ENCODE measurements at places on chromosomes 4 and X.

GRCh38 chrX:66544181-66544580 is 94.7 kb downstream of the EDA2R start:
- no peak for DNase-seq

GRCh38 chrX:153184787-153185186 is 5.7 kb downstream of the MAGEA1 start:
- DNase-seq, result no peak

GRCh38 chr4:41881981-41882624 is 53.1 kb upstream of the TMEM33 start:
- no peak for DNase-seq

DNA sequence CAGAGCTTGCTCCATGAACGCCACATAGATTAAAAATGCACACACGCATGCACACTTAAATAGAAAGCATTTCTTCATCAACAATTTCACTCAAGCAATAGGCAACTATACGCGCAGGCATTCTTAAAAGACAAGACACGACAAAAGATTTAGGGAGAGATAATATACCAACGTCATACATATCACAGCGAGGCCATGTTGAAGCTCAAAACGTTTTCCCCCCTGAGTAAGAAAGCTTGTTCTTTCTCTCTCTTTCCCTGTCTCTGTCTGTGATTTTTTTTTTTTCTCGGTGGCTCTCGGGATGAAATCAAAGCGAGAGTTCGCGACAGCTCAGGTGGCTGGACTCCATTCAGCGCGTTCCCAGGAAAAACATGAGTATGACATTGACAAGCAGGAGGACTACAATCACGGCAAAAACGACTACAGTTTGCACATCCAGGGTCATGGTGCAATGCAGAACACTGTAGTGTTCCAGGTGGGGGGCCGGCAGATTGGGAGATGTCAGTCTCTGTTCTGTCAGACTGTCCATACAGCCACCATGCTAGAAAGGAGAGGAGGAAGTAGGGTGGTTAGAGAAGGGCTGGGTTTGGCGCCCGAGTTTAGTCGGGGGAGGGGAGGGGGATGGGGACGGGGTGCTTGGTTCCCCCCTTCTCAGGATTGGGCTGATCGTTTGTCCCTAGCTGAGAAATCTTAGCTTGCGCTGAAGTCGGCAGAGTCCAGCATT is 30.7 kb downstream of the ARHGEF9 start:
- no peak for DNase-seq

DNA sequence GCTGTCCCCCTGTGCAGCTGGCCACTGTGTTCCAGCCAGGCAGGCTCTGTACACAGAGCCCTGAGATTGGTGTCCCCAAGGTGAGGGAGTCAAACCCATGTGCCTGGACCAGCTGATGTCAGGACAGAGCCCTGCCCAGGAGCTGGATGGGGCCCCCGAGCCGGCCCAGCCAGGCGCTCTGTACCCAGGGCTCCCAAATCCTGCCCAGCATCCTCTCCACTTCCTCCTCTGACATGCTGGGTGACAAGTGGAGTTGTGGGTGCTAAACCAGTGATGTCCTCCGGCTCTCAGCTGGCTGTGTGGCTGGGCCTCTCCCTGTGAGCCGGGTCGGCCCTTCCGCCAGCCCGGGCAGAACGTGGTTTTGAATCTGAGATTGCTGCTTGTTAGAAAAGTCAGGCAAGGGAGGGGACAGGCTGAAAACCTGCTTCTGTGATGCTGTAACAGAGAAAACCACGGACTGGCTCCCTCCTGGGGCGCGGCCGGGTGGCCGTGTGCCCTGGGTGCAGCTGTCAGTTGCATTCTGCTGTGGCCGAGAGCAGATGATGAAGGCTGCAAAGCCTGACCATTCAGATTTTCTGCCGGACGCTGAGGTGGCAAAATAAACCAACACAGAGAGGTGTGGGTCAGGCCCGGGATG is 7.9 kb upstream of the CPLX1 start:
- no peak for DNase-seq

GRCh38 chrX:129800186-129800585 is 20.4 kb downstream of the SASH3 start:
- no peak for DNase-seq

DNA sequence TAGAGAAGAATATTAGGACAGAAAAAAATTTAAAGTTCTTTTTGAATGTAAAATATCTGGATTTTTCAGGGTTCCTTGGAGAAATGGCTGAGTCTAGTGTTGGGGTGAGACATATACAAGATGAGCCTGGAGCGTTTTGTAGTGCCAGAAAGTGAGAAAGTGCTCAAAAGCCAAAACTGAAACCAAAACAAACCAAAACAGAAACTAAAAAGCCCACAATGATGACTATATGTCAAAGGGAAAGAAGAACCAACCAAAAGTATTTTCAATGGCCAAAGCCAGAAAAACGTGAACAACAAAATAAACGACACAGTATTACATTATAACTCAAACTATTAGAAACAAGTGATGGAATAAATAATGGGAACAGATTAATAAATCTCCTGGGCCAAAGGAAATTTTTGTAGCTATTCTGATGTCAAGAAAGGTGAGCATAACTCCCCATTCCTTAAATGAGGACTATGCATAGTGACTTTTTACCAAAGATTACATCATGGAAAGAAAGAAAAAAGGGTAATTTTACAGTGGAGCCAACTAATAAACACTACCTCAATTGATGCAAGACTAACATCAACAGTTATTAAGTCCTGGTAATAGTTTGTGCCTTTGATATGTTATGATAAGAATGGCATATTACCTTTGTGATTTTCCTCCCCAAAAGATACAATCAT is 1137.6 kb downstream of the C4orf33 start:
- peak; percentile 7 for DNase-seq

DNA sequence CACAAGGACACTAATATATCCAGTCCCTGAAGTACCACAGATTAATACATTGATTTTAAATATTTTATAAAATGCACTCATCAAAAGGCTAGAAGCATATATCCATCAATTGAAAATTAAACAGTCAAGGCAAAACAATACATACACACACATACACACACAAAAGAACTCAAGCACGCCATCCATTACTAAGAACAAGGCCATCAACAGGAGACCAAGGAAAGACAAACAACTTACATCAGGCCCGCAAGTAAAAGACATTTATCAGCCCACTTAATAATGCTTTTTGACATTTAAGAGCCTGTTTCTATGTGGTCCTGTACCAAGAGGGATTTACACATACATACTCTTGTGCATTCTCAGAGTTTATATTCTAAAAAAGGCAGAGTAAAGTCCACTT is 50.0 kb upstream of the ZNF827 start:
- no peak for DNase-seq

- no peak for DNase-seq
These were observed 182.9 kb downstream of the CFAP47 start for GRCh38 chrX:36102425-36102824.

- DNase-seq, result no peak
These were observed 860 bp upstream of the RPS6KA3 start for GRCh38 chrX:20267607-20267930.

DNA sequence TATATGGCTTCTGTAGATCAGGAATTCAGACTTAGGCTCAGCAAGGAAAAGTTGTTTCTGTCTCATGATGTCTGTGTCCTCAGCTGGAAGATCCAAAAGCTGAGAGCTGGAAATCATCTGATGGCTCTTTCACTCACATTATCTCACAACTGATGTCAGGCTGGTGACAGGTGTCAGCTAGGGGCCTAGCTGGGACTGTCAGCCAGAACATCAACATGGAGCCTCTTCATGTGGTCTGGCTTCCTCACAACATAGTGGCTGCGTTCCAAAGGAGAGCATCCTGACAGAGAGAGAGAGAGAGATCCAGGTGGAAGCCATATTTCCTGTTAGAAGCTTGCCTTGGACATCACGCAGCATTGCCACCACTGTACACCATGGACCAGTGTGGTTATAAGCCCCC is 10.6 kb upstream of the INTS6L start:
- DNase-seq, result no peak

GRCh38 chrX:73855546-73855945 is 292.5 kb downstream of the CHIC1 start:
- peak; percentile 57 for DNase-seq

DNA sequence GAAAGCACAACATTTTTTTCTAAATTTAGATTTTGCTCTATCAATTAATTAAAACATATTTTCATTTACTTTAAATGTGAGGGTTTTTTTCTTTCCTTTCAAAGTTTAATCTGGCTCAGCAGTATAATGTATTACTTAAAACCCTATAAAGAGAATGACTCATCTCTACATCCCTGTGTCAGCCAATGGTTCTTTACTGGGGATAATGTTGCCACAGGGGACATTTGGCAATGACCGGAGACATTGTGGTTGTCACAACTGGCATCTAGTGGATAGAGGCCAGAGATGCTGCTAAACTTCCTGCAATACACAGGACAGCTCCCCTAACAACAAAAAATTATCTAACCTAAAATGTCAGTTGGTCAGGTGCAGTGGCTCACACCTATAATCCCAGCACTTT is 53.8 kb downstream of the SYNPO2 start:
- DNase-seq, result peak; percentile 66

DNA sequence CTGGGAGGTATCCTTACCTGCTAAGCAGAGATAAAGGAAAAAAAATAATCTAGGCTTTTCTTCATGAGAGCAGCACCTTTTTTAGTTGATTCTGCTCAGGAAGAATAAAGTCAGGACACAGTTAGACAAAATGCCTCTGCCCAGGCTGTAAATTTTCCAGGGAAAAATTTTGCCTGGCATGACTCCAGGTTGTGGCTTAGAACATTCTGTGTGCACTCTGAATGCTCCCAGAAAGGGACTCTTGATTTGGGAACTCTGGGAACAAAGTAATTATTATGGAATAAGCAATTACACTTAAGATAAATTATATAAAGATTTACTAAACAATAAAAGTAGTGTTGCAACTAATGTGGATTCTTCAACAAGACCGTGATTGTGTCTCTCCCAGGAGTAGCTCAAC is 826.2 kb upstream of the TENM3 start:
- DNase-seq, result no peak

DNA sequence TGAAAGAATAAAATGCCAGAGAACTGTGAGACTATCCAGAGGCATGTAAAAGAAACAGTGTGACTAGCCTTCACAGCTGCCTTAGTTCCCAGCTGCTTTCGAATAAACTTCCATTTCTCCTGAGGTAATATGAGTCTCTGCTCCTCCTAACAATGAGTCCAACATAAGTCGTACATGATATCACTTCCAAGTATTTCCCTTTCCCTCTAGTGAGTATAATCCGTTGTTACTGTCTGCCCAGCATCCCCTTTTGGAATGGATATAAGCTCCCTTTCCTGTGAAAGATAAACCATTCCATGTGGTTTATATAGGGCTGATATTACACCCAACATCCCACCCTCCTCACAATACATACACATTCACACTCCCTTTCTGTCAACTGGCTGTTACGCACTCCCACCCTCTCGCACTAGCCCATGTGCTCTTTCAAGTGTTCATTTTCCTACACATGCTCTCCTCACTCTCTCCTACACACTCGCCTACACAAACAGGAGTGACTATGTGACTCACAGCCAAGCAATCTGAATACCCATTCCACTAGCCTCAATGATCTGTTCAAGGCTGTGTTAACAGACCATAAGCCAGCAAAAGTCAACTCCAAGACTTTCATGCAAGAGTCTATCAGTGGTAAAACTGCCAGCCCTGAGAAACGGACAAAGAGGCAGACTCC is 5.0 kb downstream of the NAF1 start:
- peak; percentile 82 for DNase-seq

DNA sequence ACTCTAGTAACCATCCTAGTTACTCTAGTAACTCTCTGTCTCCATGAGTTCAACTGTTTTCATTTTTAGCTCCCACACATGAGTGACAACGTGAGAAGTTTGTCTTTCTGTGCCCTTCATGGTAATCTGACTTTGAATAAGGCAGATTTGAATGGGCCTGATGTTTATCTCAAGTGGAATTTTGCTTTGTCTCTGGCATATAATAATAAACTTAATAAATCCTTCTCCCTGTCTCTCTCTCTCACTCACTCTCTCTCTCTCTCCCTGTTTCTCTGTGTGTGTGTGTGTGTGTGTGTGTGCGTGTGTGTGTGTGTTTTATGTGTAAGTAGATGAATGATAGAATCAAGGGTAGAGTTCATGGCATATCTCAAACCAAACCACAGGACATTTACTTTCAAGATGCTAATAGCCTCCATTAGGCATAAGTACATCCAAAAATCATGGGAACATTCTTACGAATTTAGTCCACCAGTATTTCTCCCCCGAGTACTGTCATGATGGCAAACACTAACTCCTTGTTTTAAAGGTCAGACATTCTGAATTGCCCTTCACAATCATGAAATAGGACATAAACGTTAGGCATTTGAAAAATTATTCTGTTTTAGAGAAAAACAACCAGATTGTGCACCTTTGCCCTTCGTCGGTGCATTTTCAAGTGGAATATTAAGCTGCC is 193.1 kb downstream of the SPATA18 start:
- no peak for DNase-seq

GRCh38 chr4:105971036-105971435 is 75.8 kb downstream of the NPNT start:
- DNase-seq, result no peak

DNA sequence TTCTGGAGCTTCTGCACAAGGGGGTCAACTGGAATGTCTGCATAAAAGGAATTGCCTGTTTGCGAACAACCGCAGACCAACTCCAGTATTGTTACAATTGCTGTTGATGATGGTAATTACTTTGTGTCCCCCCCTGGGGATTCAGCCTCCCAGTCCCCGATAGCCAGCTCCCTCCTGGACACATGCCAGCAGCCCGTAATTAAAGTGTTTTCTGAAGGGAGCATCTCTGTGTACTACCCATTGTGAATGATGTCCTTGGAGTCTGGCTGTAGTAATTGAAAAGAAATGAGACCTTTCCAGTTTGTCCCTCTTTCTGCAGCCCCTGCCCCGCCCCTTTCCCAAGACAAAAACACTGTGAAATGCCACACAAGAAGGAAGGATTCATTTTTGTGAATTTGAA is 377.1 kb upstream of the LCORL start:
- DNase-seq, result no peak

GRCh38 chr4:173171987-173172386 is 3.4 kb downstream of the GALNT7 start:
- DNase-seq, result no peak

GRCh38 chrX:154002215-154002719 is 17.4 kb downstream of the IRAK1 start:
- DNase-seq, result peak; percentile 74

DNA sequence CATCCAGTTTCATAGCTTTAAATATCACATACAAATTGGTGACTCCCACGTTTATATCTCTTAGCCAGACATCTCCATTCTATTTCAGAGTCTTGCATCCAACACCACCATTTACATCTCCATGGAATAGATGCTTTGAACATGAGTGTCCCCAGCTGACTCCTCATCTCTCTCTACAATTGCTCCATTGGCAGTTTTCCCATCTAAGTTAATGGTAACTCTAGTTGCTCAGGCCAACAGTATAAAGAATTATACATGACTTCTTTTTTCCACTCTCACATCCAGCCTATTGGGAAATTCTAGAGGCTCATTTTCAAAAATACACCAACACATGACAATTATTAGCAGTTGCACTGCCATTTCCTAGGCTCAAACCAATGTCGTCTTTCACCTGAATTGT is 388.2 kb downstream of the STIM2 start:
- no peak for DNase-seq

DNA sequence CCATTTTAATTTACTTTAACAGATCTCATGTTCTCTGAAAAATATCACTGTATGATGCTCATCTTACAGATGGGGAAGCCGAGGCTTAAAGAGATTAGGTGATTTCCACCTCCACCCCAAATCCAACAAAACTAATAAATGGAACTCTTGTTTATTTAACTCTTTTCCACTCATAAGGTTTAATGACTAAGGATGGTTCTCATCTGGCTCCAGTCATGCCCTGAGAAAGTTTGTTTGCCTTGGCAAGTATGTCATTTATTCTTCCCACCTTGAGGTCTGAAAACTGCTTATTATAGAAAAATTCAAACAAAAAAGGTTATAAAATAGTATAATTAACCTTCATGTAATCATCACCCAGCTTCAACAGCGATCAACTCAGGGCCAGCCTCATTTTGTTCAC is 56.3 kb downstream of the PPEF2 start:
- no peak for DNase-seq
